ENCODE measurements at places on chromosomes 16 and 17. TPM values are rescaled to one million over a fixed set of nuclear protein-coding genes. Genes with fewer than 3 reads are reported as not detected.

GAA gene
- polyA plus RNA-seq = 23.6 TPM

DNA sequence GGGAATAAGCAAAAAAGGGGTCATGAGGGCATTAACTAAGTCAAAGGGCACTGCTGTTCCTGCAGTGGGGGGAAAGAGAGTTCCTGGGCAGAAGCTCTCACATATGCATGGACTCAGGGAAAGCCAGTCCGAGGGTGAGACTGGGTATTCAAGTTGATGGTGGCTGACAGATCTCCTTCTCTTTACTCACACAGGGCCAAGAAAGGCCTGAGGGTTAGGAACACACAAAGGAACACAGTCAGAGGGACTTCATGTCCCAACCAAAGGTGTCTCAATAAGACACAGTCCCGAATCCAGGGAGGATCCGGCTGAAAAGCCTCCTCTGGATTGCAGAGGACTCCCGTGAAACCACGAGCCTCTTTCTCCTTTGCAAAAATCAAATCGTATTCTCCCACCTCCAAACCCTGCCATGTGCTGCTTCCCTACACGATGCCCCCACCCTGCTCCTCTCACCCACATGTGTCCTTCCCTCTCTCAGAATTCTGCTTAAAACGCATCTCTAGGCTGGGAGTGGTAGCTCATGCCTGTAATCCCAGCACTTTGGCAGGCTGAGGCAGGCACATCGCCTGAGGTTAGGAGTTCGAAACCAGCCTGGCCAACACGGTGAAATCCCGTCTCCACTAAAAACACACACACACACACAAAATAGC lies 23.6 kb downstream of the CUEDC1 start:
- no peak for DNase-seq

GRCh38 chr17:3835410-3836229 lies 10.4 kb downstream of the NCBP3 start:
- no peak for DNase-seq

RHBDF2 gene
- 27.6 TPM for polyA plus RNA-seq

MT1F gene
- 1.2 TPM for polyA plus RNA-seq

CTF1 gene
- 2.6 TPM for polyA plus RNA-seq

SPNS2 gene
- 0.01 TPM for polyA plus RNA-seq

DNA sequence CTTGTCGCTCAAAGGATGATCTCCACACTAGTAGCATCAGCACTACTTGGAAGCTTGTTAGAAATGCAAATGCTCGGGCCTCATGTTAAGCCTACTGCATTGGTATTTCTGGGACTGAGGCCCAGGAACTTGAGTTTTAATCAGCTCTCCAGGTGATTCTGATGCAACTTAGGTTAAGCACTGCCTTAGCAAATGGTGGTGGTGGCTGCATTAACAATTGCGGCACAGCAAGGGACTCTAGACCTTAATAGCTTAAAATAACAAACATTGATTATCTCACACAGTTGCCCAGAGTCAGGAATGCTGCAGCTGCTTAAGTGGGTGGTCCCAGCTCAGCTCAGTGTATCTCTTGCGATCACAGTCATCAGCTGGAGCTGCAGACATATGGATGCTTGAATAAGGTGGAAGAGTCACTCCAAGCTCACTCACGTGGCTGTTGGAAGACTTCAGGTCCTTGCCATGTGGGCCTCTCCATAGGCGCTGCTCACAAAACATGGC lies 25.8 kb downstream of the HS3ST3A1 start:
- DNase-seq = no peak

DNA sequence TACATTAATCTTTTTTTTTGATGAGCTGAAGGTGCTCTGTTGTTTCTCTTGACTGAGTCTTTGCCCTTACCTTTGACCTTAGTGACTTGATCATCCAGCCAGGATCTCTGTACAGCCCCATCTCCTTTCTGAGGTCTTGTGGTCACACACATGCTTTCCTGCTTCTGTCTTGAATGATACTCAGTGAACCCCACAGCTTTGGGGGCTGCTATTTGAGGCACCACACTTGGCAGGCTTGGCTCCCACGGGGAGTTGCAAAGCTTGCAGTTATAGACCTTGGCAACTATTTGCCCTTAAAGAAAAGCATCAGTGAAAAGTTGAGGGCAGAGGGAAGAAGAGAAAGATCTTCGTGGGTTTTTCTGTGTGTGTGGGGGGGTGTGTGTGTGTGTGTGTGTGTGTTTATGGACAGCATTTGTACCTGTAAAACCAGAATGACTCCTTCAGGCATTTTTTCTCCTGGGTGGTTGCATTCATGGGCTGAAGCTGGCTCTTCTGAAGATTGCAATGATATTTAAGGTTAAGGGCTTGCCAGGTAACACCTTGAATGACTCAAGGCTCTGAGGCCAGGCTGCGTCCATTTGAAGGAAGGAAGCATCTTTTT lies 101.6 kb downstream of the MSI2 start:
- DNase-seq = no peak

ABCC12 gene
- not detected for polyA plus RNA-seq

GRCh38 chr17:10195090-10195805 lies 3.2 kb downstream of the GAS7 start:
- no peak for DNase-seq

NPIPB8 gene
- polyA plus RNA-seq = 2.9 TPM
